ENCODE measurements at places on chromosomes 4 and X.
A peak's percentile ranks its signal among the peaks of the same experiment; 100 is the strongest.

DNA sequence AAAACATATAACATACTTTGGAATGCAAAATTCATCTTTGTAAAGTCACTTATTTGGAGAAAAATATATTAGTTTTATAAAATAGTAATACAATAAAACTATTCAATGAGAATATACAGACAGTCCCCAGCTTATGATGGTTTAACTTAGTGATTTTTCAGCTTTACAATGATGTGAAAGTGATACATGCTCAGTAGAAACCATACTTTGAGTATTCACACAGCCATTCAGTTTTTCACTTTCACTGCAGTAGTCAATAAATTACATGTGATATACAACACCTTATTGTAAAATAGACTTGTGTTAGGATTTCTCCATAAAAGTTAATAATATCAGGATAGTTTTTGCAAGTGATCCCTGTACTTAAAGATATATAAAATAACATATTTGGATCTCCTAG lies 436.0 kb downstream of the CENPC start:
- no peak for DNase-seq

- DNase-seq, result no peak
Measured at GRCh38 chr4:144710526-144710912, 64.6 kb downstream of the HHIP start.

DNA sequence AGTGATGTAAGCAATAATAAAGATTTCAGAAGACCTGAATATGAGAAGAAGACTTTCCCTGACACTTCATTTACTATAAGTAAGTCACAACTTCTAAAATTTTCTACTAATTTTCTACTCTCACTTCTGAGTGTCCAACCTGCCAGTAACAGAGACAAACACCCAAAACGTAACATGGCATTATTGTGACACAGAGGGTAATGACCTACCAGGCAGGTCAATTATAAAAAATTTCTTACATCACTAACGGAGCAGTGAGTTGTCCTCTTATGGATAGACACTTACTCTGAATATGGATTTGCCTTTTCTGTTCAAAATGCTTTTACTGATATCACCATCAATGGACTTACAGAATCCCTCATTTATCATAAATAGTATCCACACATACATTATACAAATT lies 405.9 kb upstream of the MAGEB16 start:
- no peak for DNase-seq

- DNase-seq, result no peak
Measured at GRCh38 chrX:142089193-142089592, 115.9 kb downstream of the MAGEC2 start.

DNA sequence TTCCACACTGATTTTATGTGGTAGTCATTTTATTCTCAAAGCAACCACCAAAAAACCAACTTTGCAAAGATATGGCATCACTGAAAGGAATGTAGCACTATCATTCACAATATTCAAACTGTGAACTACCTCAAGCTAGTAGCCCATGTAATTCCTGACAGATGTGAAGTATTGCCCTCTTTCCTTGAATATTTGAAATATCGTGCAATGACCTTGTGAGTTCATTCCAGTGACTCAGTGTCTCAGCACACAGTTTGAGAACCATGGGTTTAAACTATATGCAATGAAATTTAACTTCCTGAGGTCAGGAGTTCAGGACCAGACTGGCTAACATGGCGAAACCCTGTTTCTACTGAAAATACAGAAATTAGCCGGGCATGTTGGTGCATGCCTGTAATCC lies 20.9 kb upstream of the IQCM start:
- no peak for DNase-seq

DNA sequence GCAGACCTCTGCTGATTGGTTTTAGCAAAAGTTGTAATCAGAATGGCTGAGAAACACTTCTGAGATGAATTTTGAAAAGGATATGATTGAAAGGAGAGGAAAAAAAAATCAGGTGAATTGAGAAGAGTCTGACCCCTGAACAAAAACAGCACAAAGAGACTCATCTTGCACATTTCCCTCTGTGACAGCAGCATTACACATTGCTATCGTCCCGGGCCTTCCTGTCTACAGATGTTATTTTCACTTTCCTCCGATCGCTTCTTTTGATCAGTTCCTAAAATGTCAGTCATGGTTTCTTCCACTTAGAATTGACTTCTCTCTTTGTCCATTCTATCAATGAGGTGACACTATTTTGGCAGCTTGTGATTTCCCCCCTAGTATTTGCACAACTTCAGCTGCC lies 262.6 kb downstream of the GPC3 start:
- no peak for DNase-seq

GRCh38 chrX:18639280-18639679 lies 32.6 kb downstream of the RS1 start:
- DNase-seq, result no peak

- peak; percentile 75 for DNase-seq
Measured at GRCh38 chr4:150232029-150232428, 153.8 kb downstream of the DCLK2 start.

DNA sequence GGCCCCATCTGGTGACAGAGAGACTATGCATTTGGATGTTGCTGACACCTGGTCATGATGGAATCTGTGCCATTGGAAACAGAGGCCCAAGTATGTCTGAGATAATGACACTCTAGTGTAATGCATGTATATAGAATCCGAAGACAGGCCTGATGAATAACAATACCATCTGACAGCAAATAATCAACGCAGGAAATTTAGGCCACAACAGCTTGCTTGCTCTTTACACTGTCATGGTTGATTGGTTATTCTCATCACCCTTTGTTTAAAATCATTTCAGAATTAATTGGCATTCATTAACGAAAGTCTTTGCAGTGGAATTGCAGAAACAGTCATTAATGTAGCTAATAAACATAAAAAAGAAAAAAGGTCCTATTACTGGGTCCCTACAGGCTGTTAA lies 194.8 kb downstream of the AFF2 start:
- DNase-seq, result no peak

DNA sequence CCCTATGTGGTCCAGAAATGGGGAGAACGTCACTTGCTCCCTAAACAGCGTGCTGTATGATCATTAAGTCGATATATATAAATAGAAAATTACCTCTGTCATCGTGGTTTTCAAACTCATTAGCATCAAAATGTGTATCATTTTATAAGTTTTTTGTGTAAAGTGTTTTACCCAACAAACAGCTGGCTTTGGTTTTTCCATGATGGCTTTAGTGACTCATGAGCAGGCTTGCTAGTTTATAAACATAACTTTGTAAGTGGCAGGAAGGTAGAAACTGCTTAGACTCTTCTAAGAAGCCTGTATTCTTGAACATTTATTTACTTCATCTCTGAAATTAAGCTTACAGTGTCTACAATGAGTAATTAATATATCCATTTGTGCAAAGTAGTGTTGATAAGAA lies 108.4 kb upstream of the DIPK2B start:
- DNase-seq, result no peak

DNA sequence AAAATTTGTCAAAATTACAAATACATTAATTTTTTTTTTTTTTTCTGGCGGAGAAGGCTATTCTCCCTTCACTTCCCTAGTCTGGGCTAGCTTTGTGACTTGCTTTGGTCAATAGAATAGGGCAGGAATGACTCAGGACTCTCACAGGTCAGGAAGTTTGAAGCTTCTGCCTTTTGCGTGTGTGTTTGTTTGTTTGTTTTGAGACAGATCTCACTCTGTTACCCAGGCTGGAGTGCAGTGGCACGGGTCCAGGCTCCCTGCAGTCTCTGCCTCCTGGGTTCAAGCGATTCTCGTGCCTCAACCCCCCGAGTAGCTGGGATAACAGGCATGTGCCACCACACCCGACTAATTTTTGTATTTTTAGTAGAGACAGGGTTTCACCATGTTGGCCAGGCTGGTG lies 55.9 kb upstream of the USP9X start:
- no peak for DNase-seq

DNA sequence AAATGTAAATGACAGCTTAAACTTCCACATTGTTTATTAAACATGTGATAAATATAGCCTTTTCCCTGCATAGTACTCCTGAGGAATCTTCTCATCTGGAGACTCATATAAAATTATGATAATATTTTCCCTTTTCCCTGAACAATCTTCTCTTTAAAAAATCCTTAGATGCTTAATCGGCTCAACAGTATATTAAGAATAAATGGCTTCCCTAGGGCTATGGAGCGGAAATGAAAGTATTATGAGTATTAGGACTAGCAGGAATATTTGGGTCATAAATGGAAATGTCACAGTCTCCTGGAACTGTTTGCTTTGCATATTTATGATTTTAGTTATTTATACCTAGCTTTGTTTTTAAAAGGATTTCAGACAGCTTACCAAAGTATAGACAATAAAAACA lies 200.7 kb upstream of the PDE5A start:
- DNase-seq, result no peak

DNA sequence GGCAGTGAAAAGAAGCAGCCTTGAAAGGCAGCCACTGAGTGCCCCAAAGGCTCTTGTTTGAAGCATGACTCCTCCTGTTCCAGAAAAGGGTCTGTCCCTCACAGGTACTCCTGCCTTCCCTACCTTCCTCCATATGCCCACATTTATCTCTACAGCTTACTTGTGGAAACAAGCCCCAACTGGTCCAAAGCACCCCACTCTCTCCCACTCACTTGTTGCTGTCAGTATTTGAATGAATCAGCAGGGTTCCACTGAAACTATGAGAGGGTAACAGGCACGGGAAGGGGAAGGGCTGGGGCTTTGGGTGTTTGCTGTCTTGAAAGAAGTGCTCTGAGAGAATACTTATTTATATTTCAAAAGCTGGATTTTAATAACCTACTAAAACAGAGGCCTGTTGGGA lies 34.9 kb downstream of the GPR143 start:
- DNase-seq, result no peak

- no peak for DNase-seq
Measured at GRCh38 chr4:150140774-150141400, 62.6 kb downstream of the DCLK2 start.
